ENCODE measurements at places on chromosomes 1 and 21.

GRCh38 chr1:233572896-233573295 is 41.0 kb upstream of the KCNK1 start:
- DNase-seq: no peak

- DNase-seq: peak; percentile 65
Measured at GRCh38 chr1:116498789-116499628, 71.8 kb downstream of the CD58 start.

DNA sequence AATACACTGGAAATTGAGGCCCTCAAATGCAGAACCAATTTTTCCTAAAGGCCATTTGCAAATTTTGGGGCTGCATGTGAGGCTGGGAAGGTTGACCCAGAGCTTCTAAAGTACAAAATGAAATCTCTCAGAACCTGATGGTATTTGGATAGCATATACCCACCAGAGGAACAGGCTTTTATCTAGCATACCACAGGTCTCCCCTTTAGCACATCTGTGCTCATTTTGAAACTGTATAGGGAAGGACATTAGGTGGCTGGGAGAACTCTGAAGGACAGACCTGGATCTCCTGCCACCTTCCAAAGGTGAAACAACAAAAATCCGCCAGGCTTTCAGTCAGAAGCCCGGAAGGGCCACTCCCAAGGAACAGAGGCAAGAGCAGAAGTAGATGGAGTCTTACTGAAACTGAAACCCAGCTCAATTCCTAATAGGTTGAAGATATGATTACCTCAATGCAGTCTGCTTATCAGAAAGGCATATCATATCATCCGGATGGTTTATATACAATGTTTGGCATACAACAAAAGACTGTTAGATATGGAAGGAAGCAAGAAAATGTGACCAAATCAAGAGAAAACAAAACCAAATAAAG is 11.6 kb downstream of the CD55 start:
- DNase-seq: no peak

- no peak for DNase-seq
Measured at GRCh38 chr21:42111811-42112210, 40.7 kb downstream of the UMODL1 start.

- no peak for DNase-seq
Measured at GRCh38 chr21:16279731-16280581, 550.2 kb downstream of the USP25 start.

DNA sequence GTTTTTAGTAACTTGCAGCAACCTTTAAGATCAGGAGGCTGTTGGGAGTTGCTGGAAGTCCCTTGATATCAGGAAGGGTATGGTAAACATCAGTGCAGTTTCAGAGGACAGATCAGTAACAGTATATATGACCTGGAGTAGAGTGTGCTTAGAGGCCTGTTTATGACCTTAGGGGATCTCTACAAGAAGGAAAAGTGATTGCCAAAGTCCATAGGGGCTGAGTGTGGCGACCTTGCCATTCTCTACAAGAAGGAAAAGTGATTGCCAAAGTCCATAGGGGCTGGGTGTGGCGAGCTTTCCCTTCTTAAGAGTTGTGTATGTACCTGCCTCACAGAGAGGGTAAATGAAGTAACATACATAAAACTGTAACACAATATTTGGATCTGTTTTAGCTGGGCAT is 28.5 kb upstream of the AXDND1 start:
- no peak for DNase-seq

GRCh38 chr1:183242556-183242955 is 56.5 kb downstream of the LAMC2 start:
- DNase-seq: no peak

- DNase-seq: no peak
Measured at GRCh38 chr1:151520359-151520758, 9.2 kb downstream of the CGN start.

GRCh38 chr1:27395441-27396195 is 3.2 kb downstream of the GPR3 start:
- DNase-seq: peak; percentile 82

- DNase-seq: no peak
Measured at GRCh38 chr1:202563818-202564217, 146.4 kb downstream of the SYT2 start.

DNA sequence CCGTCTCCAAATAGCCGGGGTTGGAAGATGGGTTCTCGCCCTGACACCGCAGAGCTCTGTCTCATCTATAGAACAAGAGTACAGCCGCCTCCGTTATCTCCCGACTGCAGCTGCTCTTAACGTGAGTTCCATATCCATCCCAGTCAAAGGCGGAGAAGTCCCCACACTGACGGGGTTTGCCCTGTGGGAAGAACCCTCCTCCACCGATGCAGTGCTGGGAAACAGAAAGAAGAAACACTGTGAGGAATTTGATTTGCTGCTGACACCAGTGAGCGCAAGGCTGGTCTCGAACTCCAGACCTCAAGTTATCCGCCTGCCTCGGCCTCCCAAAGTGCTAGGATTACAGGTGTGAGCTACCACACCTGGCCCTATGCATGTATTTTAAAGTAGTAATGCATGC is 9.5 kb downstream of the ITLN2 start:
- DNase-seq: no peak

DNA sequence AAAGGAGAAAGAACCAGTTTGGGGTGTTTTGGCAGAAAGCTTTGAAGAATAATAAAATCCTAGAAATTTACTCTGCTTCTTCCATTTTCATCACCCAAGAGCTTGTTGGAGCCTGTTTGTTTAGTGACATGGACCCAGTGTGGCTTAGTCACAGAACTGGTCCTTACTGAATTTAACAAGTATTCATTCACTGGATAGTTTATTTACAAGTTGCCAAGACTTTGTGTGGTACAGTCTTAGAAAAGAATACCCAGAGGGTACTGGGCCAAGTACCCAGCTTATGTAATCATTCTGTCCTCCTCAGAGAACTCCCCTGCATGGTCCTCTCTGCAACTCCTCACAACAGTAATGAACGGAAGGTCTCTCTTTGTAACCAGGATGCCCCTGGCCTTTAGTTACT is 16.4 kb downstream of the RAB4A start:
- DNase-seq: no peak

GRCh38 chr1:45009956-45010854 is 919 bp downstream of the HECTD3 start:
- peak; percentile 30 for DNase-seq

GRCh38 chr21:34199121-34199910 is 125.9 kb downstream of the MRPS6 start:
- no peak for DNase-seq

- no peak for DNase-seq
Measured at GRCh38 chr1:201169203-201169602, 14.9 kb upstream of the TMEM9 start.

DNA sequence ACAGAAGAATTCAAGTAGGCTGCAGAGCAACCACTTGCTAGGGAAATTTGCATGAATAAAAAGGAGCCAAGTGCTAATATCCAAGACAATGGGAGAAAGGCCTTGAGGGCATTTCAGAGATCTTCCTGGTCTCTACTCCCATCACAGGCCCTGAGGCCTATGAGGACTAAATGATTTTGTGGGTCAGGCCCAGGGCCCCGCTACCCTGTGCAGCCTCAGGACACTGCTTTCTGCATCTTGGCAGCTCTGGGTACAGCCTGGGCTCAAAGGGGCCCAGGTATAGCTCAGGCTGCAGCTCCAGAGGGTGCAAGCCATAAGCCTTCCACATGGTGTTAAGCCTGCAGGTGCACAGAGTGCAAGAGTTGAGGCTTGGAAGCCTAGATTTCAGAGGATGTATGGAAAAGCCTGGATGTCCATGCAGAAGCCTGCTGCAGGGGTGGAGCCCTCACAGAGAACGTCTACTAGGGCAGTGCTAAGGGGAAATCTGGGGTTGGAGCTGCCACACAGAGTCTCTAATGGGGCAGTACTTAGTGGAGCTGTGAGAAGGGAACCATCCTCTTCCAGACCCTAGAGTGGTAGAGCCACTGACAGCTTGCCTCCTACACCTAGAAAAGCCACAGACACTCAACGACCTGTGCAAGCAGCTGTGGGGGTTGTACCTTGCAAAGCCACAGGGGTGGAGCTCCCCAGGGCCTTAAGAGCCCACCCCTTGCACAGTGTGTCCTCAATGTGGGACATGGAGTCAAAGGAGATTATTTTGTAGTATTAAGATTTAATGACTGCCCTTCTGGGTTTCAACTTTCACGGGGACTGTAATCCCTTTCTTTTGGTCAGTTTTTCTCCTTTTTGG is 13.7 kb upstream of the ACTRT2 start:
- no peak for DNase-seq

- DNase-seq: no peak
Measured at GRCh38 chr1:243945727-243946126, 95.7 kb upstream of the AKT3 start.

DNA sequence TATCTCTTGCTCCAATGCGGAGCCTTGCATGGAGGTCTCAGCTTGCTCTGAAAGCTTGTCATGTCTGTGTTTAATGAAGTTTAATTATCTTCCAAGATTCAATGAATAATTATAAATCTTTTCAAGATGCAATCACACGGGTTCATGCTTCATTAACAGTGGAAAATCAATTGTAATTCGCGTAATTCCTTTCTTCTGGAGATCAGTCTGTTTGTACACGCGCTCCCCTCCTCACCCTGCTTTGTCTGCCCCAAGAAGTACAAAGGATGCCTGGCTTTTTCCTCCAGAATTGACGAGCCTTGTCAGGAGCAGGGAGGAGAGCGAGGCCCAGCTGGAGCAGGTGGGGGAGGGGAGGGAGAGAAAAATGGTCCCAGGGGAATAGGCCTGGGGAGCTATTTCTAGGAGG is 65.0 kb upstream of the DISP3 start:
- no peak for DNase-seq

- DNase-seq: no peak
Measured at GRCh38 chr1:161506336-161507223, 1.3 kb downstream of the FCGR2A start.

DNA sequence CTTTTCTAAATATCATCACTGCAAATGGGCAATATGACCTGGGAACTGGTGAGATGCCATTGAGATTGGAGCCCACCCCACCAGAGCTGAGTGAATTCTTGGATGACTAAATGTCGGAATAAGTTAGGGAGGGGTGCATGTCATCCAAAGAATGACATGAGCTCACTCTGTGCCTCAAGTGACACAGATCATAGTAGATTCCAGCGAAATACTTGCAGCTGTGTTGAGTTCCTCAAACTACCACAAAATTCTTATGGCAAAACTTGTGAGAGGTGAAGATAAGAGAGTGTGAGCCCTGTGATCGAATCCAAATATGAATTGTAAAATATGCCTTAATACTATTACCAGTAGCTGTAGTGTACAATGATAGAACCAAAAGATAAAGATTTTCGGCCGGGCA is 2.3 kb upstream of the TCP10L start:
- DNase-seq: no peak

- no peak for DNase-seq
Measured at GRCh38 chr1:204370176-204370575, 10.4 kb upstream of the PLEKHA6 start.

GRCh38 chr1:117011334-117011733 is 9.8 kb downstream of the CD101 start:
- DNase-seq: no peak

DNA sequence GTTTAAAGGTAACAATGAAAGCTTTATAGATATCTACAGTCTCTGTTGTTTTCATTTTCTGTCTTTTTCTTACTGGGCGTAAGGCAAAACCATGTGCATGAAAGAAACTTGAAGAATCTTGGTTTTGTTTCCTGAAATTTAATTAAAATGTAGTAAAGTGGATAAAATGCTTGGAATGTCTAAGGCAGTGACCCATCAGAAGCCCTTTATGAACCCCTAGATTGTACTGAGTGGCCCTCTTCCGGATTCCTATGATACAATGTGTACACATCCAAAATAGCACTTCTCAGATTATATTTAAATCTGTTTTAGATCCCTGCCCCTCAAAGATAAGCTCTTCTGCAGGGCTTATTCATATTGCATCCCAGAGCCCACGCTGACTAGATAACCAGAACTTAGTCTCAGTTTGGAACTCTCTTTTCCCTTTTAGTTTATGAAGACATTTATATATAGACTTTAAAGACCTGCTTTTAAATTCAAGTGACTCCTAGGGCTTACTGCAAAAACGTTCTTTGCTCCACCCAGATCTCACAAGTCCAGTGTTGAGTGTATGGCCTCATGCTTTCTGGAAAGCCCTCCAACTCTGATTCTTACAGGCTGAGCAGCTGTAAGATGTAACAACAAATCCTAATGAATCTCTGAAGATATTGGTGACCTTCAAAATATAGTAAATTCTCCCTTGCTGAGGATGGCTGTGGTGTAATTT is 142.9 kb downstream of the LRRC7 start:
- DNase-seq: no peak

- DNase-seq: no peak
Measured at GRCh38 chr1:214844319-214844718, 238.2 kb upstream of the KCNK2 start.

DNA sequence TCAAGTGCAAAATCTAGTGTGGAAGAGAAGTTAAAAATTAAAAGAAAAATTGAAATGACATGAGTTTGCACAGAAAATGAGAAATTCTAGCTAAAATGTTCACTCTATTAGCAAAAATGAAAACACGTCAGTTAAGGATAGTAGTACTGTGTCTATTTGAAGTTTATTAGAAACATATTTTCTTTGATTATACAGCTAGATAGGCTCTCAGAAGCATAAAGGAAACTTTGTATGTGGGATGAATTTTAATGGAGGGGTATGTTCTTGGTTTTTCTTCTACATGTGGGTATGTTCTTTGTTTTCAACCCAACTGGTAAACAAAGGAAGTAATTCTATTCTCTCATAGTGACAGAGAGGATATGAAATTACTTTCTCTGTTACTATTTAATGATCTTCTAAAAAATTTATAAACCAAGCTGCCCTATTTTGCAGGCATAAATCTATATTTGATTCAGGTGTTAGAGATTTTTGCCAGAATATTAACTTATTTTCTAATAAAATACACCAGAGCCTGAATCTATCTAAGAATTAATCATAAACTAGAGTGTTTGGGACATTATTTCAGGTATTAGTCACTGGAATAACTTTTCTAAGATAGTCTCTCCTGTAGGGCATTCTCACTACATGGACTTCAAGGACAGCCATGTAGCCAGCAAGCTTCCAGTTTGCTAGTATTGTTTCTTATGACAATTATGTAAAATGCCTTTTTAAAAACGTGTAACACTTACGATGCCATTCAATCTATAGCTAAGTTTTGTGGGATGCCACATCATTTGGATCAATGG is 15.8 kb downstream of the GPSM2 start:
- no peak for DNase-seq

DNA sequence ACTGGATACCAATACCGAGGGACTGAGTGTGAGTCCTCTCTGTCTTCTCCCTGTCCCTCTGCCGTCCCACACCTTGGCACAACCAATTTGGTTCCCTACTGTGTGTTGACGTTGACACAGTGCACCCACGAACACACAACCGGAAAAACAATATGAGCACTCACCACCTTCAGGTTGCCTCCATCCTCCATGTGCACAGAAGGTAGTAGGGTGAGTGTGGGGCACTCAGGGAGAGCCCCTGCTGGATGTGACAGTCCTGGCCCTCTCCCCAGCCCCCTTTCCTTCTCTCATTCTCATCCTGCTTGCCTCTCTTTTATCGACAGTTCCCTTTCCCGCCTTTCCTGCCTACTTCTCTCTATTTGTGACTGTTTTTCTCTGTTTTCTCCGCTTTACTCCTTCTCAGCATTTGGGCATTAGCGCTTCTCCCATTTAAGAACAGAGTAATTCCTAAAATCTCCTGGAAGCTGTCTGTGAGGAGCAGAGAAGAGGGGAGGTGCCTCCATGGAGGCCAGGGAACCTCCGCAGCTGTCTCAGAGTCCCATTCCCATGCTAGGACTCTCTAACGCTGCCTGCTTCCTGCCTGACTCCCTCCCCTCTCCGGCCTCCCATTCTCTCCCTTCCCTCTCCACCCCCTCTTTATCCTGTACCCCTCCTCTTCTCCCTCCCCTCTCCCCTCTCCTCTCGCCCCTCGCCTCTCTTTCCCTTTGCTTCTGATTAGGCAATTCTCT is 16.4 kb downstream of the CADM3 start:
- DNase-seq: no peak

- DNase-seq: peak; percentile 52
Measured at GRCh38 chr1:91026320-91026719, 4.5 kb upstream of the ZNF644 start.
